ENCODE measurements at places on chromosomes 4 and X. TPM values are rescaled to one million over a fixed set of nuclear protein-coding genes. Genes with fewer than 3 reads are reported as not detected.
A peak's percentile ranks its signal among the peaks of the same experiment; 100 is the strongest.

- peaks cover 15% of the 10 kb centered on the region for H3K36me3 ChIP-seq
- H3K4me1 ChIP-seq: 0 out of 2 replicates have a peak, but pooled peaks cover 3% of the 10 kb centered on the region
- peak; percentile 81 for DNase-seq
Observed at GRCh38 chrX:153947009-153947769, 2.7 kb upstream of the RENBP start.

GRCh38 chr4:46648088-46648744 lies 258.3 kb upstream of the GABRA2 start:
- H3K27ac ChIP-seq: no peak overlapping the region
- no peaks in the 10 kb centered on the region for H3K4me1 ChIP-seq
- peak; percentile 69 for DNase-seq
- no peaks in the 10 kb centered on the region for H3K36me3 ChIP-seq

- H3K27me3 ChIP-seq: no peaks in the 10 kb centered on the region
- H3K4me1 ChIP-seq: no peaks in the 10 kb centered on the region
- H3K36me3 ChIP-seq: 0 out of 2 replicates have a peak, but pooled peaks cover 2% of the 10 kb centered on the region
- DNase-seq: no peak
Observed at GRCh38 chr4:86174506-86174905, 185.3 kb downstream of the MAPK10 start.

DNA sequence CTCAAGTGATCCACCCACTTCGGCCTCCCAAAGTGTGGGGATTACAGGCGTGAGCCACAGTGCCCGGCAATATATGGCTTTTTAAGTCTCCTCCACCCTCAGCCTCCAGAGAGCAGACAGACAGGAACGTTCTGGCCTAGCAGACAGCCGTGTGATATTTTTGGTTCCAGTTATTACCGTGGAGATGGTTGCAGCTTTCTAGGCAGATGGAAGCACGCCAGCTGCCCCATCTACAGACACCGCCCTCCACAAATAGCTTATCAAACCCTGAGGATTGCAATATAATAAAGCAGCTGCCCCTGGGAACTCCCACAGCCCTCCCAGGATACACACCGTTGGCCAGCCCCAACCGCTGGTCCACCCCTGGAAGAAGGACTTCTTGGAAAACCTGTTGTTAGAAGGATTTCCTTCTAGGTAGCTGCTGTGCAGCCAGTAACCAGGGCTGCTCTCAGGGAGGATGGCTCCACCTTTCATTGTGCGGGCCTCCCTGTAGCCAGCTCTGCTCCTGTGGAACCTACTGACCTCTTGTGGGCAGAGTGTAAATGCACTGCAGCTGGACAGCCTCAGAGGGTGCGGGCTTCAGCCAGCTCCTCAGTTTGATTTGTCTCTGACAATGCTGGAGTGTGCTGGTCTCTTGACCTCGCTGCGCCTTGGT lies 44.0 kb downstream of the SLC25A5 start:
- peak overlapping the region; percentile 28 for H3K27ac ChIP-seq
- DNase-seq: peak; percentile 89
- H3K36me3 ChIP-seq: no peaks in the 10 kb centered on the region

DNA sequence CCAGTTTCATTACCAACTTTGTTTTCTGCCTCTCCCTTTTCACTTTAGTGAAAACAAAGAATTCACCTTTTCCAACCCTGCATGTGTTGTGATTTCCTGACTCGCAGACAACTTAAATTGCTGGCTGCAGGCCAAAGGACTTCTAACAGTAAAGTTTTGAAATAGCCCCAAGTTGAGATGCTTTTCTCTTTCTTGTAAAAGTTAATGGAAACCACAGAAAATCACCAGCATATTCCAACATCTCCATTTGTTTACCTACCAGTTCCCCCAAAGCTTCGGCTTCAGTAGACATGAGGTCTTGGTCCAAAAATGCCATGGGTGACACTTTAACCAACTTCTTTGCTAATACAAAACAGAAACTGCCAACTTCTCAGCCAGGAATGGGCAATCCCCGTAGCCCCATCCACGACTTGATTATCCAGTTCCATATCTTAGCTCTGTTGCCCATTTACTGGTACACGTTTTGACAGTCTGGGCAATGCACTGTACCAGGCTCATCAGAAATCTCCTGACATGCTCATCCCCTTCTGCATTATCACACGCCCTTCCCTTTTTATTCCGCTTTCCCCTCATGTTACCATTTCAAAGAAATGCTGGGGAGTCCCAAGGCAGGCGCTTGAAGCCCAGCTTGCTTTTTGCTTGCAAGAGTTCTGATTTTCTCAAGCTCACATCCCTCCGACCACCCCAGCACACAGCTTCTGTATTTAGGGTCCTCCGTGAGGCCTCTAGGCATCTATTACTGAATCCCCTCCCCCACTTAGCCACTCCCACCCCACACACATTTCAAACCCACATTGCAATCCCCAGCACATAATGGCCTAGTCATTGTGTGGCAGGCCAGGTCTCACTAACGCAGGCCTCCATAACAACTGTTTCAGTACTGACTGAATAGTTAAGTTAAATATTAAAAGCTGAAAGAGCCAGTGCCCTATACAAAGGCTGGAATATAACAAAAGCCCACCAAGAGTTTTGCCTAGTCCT lies 137.9 kb upstream of the S100G start:
- no peaks in the 10 kb centered on the region for H3K36me3 ChIP-seq
- no peaks in the 10 kb centered on the region for H3K27me3 ChIP-seq
- no peaks in the 10 kb centered on the region for H3K4me1 ChIP-seq
- H3K27ac ChIP-seq: no peak overlapping the region
- DNase-seq: no peak

DNA sequence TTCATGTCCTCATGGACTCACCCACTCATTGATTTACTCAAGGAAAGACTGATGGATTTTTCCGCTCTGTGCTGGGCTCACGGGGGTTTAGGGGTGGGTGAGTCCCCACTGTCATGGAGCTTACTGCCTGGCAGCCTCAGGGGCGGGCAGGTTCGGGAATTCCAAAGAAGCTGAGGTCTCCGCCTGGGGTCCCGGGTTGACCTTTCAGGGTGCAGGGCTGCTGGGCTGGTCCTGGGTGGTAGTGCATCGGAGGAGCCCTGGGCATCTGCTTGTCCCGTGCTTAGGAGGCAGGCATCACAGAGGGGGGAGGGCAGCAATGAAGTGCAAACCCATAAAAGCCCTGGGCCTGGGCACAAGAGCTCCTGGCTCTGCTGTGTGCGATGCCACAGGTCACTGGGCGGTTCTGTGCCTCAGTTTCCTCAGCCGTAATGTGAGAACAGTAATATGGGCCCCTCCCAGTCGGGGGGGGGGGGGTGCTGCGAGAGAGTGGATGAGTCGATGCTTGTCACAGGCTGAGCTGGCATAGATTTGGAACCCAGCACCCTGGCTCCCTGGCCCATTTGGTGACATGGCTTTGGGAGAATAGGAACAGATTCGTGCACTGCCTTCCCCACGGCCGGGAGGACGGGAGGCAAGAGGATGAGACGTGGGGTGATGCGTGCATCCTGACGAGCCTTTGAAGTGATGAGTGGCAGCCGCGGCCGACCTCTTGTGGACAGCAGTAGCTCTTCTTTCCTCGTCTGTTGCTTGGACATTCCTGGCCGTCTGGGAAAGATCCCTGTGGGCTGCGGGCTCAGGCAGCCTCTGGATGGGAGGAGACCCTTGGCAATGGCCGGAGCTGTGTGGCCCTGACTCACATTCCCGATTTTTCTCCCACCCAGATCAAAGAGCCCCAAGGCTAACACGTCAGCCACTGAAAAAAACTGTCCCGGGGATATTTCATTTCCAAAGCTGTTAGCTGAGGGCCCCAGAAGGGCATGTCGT lies 42.0 kb downstream of the PSAPL1 start:
- H3K27ac ChIP-seq: no peak overlapping the region
- no peaks in the 10 kb centered on the region for H3K36me3 ChIP-seq
- H3K4me1 ChIP-seq: peaks cover 36% of the 10 kb centered on the region
- H3K27me3 ChIP-seq: peaks cover 12% of the 10 kb centered on the region

- H3K36me3 ChIP-seq: no peaks in the 10 kb centered on the region
- H3K27ac ChIP-seq: no peak overlapping the region
- no peak for DNase-seq
- no peak overlapping the region for H3K4me3 ChIP-seq
- H3K4me1 ChIP-seq: peaks cover 42% of the 10 kb centered on the region
Observed at GRCh38 chr4:74635074-74635473, 159.2 kb downstream of the BTC start.

GRCh38 chrX:47148946-47149345 lies 3.9 kb downstream of the RBM10 start:
- H3K36me3 ChIP-seq: no peaks in the 10 kb centered on the region
- no peak overlapping the region for H3K27ac ChIP-seq
- H3K4me3 ChIP-seq: no peak overlapping the region
- H3K4me1 ChIP-seq: no peaks in the 10 kb centered on the region
- no peaks in the 10 kb centered on the region for H3K27me3 ChIP-seq
- no peak for DNase-seq

- no peaks in the 10 kb centered on the region for H3K4me1 ChIP-seq
- peak; percentile 27 for DNase-seq
- peaks cover 3% of the 10 kb centered on the region for H3K27me3 ChIP-seq
- H3K4me3 ChIP-seq: no peak overlapping the region
- H3K27ac ChIP-seq: no peak overlapping the region
Observed at GRCh38 chrX:12771445-12772069, 19.7 kb upstream of the PRPS2 start.

GRCh38 chr4:129455482-129455881 lies 359.5 kb downstream of the C4orf33 start:
- peaks cover 11% of the 10 kb centered on the region for H3K4me1 ChIP-seq
- H3K4me3 ChIP-seq: no peak overlapping the region
- peak; percentile 86 for DNase-seq
- no peaks in the 10 kb centered on the region for H3K27me3 ChIP-seq
- H3K27ac ChIP-seq: no peak overlapping the region

- H3K27me3 ChIP-seq: no peaks in the 10 kb centered on the region
- peak overlapping the region; percentile 92 for H3K4me3 ChIP-seq
- peak overlapping the region; percentile 90 for H3K27ac ChIP-seq
- H3K36me3 ChIP-seq: peaks cover 31% of the 10 kb centered on the region
- peaks cover 8% of the 10 kb centered on the region for H3K4me1 ChIP-seq
Observed at GRCh38 chr4:143514497-143514896, 995 bp downstream of the SMARCA5 start.

GRCh38 chr4:119041951-119042560 lies 93.6 kb upstream of the MYOZ2 start:
- no peaks in the 10 kb centered on the region for H3K27me3 ChIP-seq
- DNase-seq: peak; percentile 73
- no peak overlapping the region for H3K27ac ChIP-seq
- peaks cover 23% of the 10 kb centered on the region for H3K4me1 ChIP-seq
- no peaks in the 10 kb centered on the region for H3K36me3 ChIP-seq

- H3K4me3 ChIP-seq: no peak overlapping the region
- no peak overlapping the region for H3K27ac ChIP-seq
- H3K4me1 ChIP-seq: no peaks in the 10 kb centered on the region
- H3K36me3 ChIP-seq: no peaks in the 10 kb centered on the region
- no peaks in the 10 kb centered on the region for H3K27me3 ChIP-seq
Observed at GRCh38 chr4:152528060-152528459, 7.8 kb downstream of the FBXW7 start.

GRCh38 chr4:15918484-15919129 lies 19.9 kb downstream of the FGFBP1 start:
- no peaks in the 10 kb centered on the region for H3K36me3 ChIP-seq
- peaks cover 3% of the 10 kb centered on the region for H3K27me3 ChIP-seq
- no peak for DNase-seq

DNA sequence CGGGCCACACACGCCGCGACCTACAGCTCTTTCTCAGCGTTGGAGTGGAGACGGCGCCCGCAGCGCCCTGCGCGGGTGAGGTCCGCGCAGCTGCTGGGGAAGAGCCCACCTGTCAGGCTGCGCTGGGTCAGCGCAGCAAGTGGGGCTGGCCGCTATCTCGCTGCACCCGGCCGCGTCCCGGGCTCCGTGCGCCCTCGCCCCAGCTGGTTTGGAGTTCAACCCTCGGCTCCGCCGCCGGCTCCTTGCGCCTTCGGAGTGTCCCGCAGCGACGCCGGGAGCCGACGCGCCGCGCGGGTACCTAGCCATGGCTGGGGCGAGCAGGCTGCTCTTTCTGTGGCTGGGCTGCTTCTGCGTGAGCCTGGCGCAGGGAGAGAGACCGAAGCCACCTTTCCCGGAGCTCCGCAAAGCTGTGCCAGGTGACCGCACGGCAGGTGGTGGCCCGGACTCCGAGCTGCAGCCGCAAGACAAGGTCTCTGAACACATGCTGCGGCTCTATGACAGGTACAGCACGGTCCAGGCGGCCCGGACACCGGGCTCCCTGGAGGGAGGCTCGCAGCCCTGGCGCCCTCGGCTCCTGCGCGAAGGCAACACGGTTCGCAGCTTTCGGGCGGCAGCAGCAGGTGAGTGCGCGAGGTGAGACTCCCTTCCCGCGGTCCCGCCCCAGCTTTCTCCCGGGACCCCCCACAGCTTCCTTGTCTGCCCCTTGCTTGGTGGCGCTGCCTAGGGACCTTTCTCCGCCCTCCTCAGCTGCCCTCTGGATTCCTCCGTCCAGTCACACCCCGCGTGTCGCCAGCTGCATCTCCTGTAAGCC lies 678 bp downstream of the BMP3 start:
- peaks cover 4% of the 10 kb centered on the region for H3K4me1 ChIP-seq
- H3K36me3 ChIP-seq: no peaks in the 10 kb centered on the region
- H3K27me3 ChIP-seq: no peaks in the 10 kb centered on the region
- H3K27ac ChIP-seq: no peak overlapping the region
- peak; percentile 70 for DNase-seq

DNA sequence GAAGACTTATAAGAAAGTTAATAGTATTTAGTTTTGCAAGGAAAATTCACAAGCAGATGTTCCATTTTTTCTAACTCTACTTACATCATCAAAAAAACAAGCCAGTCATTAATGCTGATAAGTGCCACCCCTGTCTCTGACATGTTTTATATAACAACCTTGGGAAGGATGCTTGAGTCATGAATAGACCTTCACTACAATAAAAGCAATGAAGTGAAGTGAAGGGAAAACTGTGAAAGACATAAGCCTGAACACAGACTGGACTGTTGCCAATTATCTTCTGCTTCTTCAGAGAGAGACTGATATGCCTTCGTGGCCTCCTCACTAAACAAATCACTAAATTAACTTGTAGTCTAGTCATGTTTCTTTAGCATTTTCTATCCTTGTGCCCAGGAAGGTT lies 353.2 kb downstream of the PDHA2 start:
- DNase-seq: no peak
- H3K27ac ChIP-seq: no peak overlapping the region
- H3K4me3 ChIP-seq: no peak overlapping the region
- no peaks in the 10 kb centered on the region for H3K36me3 ChIP-seq
- no peaks in the 10 kb centered on the region for H3K27me3 ChIP-seq
- no peaks in the 10 kb centered on the region for H3K4me1 ChIP-seq

DNA sequence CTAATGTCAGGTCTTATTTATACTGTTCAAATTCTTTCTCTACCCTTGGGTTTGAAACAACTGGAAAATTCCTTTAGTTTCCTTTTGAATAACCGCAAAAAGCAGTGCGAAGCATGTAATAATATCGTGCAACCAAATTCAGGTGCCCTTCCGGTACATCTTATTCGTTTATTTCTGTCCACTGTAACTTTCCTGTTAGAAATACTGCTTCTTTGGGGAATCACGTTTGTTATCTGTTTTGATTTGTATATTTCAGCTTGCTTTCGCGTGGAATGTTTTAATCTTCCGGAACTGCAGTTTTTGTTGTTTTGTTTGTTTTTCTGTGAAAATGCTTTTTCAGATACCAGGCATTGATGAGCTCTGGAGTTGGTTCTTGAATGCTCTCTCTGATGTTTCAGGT lies 85.7 kb upstream of the HPRT1 start:
- peak overlapping the region; percentile 87 for H3K4me3 ChIP-seq
- peaks cover 3% of the 10 kb centered on the region for H3K36me3 ChIP-seq
- DNase-seq: peak; percentile 11
- H3K27ac ChIP-seq: peak overlapping the region; percentile 79
- no peaks in the 10 kb centered on the region for H3K27me3 ChIP-seq
- H3K4me1 ChIP-seq: no peaks in the 10 kb centered on the region

NLGN3 gene
- total RNA-seq: 0.58 TPM

GAGE12J gene
- total RNA-seq: not detected

COL4A6 gene
- total RNA-seq: 0.18 TPM

CYLC1 gene
- not detected for total RNA-seq

PABPC1L2B gene
- total RNA-seq: not detected

RAB33A gene
- not detected for total RNA-seq

HSD17B10 gene
- total RNA-seq: 95.4 TPM

LNX1 gene
- total RNA-seq: 3.3 TPM

TGIF2LX gene
- total RNA-seq: not detected

ATOH1 gene
- not detected for total RNA-seq

SRPX2 gene
- 1.3 TPM for total RNA-seq

All from SJCRH30 (cell line).